ENCODE measurements at places on chromosomes 16 and 17.

GRCh38 chr16:75342308-75342811, 90.9 kb upstream of the BCAR1 start:
- no peak for DNase-seq

GRCh38 chr17:51907041-51907440, 251.5 kb downstream of the CA10 start:
- DNase-seq: no peak

- no peak for DNase-seq
Measured at GRCh38 chr16:72985148-72985941, 62.6 kb downstream of the ZFHX3 start.

- DNase-seq: no peak
Measured at GRCh38 chr17:49968405-49969133, 421 bp upstream of the DLX4 start.

DNA sequence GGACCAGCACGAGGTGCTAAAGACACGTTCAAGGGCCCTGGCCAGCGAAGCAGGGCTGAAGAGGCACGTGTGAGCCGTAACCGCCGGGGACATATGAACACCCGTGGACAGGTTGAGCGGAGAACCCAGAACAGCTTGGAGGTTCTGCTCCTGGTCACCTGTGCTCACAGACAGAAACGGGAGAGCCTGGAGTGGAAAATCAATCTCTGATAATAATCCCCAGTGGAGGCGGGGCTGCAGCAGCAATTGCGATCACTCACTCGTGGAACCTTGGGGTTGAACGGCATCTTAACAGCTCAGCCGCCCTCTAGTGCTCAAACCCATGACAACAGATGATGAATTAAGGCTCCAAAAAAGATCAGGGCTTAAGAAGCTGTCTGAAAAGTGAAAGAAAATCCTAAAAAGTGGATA, 25.6 kb downstream of the WIPI1 start:
- peak; percentile 20 for DNase-seq

DNA sequence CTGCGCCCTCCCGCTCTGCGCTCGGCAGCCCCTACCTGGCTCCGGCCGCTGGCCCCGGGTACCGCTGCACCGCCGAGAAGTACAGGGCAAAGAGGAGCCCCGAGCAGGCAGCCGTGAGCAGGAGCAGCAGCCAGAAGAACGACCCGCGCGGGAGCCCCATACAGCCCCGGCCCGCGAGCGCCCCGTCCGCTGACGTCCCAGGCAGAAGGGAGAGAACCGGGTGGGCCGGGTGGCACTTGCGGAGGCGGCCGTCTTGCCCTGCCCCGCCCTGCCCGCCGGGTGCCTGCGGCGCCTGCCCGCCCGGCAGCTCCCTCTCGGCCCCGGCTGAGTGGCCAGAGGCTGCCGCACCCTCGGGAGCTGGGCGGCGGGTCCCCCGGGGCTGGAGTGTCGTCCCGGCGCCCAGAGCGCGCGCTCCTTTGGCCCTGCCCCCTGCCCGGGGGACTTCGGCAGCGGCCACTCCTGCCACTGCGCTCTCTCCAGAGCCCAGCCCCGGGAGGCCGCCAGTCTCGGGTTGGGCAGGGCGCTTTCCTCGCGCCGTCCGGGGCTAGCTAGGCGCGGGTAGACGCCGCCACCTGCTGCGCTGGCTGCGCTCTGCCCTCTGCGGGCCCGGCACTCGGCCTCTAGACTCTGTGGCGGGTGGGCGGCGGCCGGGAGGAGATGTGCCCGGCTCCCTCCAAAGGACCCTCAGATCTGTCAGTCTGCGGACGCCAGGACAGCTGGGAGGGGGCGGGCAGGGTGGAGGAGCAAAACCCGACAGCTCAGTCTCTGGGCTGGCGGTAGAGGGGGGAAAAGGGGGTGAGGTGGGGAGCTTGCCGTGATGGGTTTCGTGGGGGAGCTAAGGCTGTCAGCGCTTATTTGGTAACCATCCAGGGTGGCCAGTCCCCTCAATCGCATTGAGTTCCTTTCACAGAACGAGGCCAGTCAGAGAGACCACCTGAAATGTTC, at the start of gene ST6GALNAC2:
Gene ST6GALNAC2 (minus strand): TSS at position 212 of the 945 bp plus-strand sequence. CDS start 52 bp downstream, at position 160.
- no peak for DNase-seq
